ENCODE measurements at places on chromosomes 16 and 17.
A peak's percentile ranks its signal among the peaks of the same experiment; 100 is the strongest.

- no peak for DNase-seq
Measured at GRCh38 chr16:53784291-53784690, 80.3 kb downstream of the FTO start.

DNA sequence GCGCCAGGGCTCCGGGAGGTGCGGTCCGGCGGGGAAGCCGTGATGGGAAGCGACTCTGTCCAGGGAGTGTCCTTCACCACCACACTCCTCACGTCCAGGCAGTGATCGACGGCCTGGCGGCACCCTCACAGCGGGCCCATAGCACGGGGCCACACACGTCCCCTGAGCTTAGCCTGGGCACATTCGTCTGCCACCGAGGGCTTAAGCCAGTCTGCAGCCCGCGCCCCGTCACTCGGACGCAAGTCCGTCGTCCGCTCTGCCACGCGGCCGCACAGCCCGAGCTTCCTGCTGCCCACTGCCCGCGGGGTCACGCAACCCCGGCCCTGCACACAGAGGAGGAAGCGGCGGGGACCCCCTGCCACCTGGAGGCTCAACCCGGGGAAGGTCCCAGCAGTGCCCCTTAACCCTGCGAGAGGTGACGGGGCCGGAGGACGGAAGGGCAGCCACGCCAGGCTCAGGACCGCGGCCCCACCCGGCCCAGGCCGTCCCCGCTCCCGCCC is 3.0 kb upstream of the TBX2 start:
- DNase-seq = no peak

GRCh38 chr16:86363836-86364618 is 146.3 kb upstream of the FOXF1 start:
- no peak for DNase-seq

GRCh38 chr16:81482329-81483063 is 37.9 kb downstream of the CMIP start:
- no peak for DNase-seq

GRCh38 chr16:22721511-22722100 is 92.4 kb upstream of the HS3ST2 start:
- DNase-seq = no peak

DNA sequence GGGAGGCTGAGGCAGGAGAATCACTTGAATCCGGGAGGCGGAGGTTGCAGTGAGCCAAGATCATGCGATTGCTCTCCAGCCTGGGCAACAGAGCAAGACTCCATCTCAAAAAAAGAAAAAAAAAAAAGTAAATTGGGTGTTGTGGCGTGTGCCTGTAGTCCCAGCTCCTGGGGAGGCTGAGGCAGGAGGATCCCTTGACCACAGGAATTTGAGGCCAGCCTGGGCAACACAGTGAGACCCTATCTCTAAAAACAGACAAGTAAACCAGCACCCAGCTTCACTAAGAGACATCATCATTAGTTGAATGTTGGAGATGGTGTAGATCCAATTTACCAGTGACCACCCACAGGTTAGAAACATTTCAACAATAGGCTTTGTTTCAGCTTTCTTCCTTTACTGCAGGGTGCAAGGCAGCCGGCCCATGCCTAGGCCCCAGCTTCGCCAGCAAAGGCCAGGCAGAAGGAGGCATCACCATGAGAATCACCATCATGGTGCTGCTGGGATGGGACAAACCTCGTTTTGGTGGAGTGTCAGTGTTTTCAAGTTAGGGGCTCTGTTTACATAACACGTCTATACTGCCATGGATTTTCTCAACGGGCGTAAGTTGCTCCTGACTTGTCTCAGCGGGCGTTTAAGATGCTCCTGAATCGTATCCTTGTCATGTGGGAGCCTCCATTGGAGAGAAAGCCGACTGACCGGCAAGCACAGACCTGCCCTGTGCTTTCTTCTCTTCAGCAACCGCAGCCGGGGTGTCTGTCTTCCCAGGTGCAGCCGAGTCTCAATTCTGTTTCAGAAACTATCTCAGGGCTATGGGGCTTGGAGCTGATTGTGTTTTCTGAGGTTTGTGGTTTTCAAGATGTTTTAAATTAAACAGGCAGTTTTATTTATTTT is 7.3 kb downstream of the TCF25 start:
- DNase-seq = no peak

DNA sequence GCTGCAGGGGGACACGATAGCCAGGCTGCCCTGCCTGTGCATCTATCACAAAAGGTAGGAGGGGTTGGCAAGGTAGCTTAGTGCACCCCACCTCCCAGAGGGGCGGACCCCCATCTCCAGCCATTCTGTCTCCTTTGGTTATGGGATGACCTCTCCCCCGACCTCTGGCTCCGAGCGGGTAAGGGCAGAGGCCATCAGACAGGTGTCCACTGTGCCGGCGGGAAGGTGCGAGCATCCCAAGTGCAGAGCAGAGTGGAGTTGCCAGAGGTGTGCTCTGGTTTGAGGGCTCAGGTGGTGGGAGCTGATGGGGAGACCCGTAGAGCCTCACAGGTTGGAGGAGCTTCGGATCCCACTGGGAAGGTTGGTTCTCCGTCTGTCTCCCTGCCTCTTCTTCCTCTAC is 11.7 kb downstream of the LDHD start:
- DNase-seq = no peak

- DNase-seq = no peak
Measured at GRCh38 chr16:87048038-87048729, 269.0 kb downstream of the C16orf95 start.

DNA sequence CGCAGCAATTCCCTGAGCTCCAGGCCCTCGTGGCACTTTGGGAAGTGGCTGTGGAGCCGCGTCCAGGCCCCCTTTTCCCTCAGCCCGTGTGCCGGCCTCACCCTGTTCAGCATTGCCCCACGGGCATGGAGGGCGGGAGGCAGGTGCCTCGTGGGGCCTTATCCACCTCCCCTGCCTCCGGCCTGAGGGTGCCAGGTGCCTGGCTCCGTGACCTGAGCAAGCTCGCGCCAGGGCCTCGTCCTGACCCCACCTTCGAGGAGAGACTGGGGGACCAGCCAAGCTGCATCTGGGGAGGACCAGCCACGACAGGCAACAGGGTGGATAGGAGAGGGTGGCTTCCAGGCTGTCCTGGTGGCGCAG is 27.0 kb upstream of the AATK start:
- no peak for DNase-seq

GRCh38 chr17:76704805-76705204 is 6.0 kb downstream of the MXRA7 start:
- DNase-seq = no peak

DNA sequence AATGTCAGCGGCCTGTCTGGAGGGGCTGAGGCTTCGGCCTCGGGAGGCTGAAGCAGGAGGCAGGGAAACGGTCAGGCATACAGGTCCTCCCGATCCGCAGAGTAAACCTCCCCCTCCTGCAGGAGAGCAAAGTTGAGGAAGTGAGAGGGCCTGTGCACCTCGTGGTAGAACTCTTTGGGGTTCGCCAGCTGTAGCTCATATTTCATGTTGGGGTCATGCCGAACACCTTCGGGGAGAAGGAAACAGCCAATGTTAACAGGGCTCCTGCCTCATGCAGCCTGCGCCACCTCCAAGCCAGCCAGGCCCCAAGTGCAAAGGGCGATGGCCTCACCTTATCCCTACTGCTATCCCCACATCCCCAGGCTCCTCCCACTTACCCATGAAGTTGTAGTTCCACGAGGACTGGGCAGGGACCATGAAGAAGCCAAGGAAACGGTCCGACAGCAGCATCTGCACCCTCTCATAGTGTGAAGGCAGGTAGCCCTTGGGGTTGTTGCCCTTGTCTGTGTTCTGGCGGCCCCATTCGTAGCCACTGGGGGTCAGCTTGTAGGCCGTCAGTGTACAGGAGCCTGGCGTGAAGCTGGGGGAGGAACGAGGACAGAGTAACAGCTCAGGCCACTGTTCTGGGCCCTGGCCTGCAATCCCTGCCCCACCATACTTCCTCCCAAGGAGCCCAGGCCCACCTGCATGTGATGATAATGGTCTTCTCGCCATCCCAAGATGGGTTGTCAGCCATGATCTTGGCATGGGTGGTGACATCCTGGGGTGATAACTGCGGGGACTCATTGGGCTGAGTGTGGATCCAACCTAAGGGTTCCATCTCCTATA is 1.3 kb upstream of the RILP start:
- DNase-seq = no peak

DNA sequence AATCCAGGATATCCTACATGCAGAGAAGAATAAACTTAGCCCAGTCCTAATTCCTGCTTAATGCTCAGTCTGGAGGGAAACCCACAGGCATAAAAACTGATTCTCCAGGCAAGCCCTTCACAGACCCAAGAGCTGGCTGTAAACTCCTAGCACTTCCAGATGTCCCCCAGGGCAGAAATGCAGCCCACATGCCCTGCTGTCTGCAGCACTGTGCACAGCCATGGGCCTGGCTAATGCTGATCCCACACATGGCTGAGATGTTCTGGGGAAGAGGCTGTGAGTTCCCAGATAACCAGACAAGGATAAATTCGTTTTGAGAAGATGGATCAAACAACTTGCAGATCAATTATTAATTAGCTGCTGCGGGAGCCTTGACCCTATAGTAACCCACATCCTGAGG is 148.4 kb downstream of the AATF start:
- no peak for DNase-seq

DNA sequence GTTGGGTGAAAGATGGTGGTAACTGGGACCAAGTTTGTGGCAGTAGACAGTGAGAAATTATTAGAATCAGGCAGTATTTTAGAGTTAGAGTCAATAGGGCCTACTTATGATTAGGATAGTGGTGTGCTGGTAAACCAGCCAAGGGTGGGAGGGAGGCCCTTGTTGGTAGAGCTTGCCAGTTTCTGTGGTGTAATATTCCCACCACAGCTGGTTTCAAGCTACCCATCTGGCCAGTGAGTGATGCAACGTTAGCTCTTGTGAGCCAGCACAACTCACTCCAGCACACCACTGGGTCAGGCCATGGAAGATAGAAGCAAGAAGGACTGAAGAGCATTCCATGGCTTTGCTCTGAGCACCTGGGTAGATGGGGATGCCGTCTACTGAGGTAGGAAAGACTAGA is 34.9 kb downstream of the GNAO1 start:
- DNase-seq = no peak

DNA sequence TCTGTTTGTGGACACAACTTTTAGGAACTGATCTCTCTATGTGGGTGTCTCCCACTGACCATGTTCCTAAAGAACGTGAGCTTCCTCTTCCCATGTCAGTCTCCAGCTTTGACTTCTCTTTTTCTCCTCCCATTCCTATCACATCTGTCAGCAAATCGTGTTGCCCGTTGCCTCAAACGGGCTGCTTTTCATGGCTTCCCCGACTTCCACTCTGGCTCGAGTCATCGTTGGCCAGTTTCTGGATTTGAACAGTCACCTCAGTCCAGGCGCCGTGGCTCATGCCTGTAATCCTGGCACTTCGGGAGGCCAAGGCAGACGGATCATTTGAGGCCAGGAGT is 5.4 kb downstream of the ABCC1 start:
- DNase-seq = no peak

- no peak for DNase-seq
Measured at GRCh38 chr17:59257101-59257500, 36.8 kb downstream of the GDPD1 start.

GRCh38 chr16:57224651-57225335 is 20.3 kb upstream of the ARL2BP start:
- no peak for DNase-seq

- DNase-seq = no peak
Measured at GRCh38 chr17:31548709-31549108, 157.2 kb downstream of the RAB11FIP4 start.

DNA sequence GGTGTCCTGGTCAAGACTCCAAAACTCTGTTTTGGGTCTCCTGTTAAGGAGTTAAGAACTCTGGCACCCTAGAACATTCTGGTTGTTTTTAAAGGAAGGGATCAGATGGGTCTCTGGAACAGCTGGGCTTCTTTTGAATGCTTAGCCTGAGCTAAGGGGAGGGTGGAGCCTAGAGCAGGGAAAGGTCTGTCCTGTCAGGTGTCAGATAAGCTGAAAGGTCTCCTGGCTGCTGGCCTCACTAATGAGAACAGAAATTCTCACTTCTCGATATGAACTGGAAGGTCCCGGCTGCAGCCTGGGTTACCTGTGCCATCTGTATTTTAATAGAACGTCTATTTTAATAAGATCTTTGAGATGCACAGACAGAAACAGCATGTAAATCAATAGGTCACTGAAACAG is 69.0 kb downstream of the RAP1GAP2 start:
- no peak for DNase-seq

DNA sequence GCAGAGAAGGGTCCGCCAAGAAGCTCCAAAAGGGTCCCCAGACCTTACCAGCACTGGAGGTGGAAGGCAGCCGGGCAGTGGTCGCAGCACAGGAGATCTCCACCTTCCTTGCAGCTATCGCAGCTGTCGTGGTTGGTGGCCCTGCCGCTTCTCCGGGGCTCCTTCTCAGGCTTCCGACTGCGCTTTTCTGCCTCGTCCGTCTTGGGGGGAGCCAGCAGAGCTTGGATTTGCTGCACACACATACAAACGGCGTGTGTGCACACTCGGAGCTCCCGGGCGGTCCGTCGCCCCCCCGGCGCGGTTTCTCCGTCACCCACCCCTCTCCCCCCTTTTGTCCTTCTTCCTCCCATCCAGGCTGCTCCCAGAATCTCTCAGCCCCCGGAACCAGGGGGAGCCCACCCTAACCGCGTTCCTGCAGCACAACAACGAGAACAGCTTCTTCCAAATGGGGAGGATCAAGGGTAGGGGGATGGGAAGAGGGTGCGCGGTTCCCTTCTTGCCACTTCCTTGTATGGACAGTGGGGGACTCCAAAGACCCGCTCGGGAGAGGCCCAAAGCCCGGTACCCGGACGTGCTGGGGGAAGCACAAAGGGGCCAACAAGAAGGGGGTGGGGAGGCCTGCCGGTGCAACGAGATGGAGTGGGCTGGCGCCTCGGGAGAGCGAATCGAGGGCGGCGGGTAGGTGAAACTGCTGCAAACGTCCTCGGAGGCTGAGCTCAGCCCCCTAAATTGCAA is 1.1 kb downstream of the PHF12 start:
- DNase-seq = peak; percentile 21

GRCh38 chr17:66401364-66401763 is 99.0 kb downstream of the PRKCA start:
- DNase-seq = no peak

DNA sequence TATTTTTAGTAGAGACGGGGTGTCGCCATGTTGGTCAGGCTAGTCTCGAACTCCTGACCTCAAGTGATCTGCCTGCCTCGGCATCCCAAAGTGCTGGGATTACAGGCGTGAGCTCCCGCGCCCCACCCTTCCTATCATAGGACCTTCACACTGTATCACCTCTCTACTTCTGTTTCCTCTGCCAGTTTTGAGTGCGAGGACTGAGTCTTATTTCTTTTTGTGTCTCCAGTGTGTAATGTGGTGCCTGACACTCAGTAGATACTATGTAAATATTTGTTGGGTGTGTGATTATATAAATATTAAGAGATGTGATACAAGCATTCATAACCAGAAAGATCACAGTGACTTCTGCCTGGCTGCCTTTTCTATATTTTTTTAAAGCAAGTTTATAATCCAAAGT is 10.5 kb downstream of the PRKCA start:
- no peak for DNase-seq

Data from activated CD8-positive, alpha-beta memory T cell treated with anti-CD3 and anti-CD28 coated beads for 4 hours (primary cell).